ENCODE measurements at places on chromosomes 7 and 10. TPM values are rescaled to one million over a fixed set of nuclear protein-coding genes. Genes with fewer than 3 reads are reported as not detected.

- no peak for DNase-seq
Observed at GRCh38 chr10:102608487-102608886, 35.8 kb upstream of the TRIM8 start.

DNA sequence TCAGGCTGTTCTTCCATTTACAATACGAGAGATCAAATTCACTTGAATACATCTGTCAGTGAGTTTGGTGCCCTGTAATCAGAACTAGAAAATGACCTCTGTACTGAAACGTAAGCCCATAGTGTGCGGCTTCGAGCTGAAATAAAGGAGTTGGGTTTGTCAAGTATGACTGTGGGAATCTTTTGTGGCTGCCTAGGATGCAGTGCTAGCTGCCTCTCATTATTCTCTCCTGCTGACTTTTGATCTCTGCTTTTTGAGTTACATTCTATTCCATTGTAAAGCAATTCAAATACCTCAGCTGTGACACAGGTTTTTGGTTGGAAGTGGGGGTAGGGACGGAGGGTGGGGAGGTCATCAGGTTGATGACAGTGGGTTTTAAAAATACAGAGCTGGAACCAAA, 40.4 kb downstream of the ICA1 start:
- no peak for DNase-seq

DNA sequence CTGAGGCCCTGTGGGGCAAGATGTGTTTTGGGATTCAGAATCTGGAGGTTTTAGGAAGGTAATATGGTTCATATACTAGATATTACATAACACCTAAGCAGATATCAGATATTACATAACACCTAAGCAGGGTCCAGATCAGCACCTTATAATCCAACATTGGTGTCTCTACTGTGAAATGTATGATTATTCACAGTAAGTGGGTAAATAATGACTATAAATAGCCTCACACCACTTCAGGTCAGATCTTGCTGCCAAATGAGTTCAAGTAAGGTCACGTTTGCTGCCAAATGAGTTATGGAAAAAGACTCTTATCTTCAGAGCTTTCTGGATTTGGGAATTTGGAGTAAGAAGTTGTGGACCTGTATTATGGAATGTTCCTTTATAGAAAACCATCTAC, 14.6 kb downstream of the ADRB1 start:
- no peak for DNase-seq

- DNase-seq = no peak
Observed at GRCh38 chr7:158461824-158462223, 125.8 kb downstream of the PTPRN2 start.

DNA sequence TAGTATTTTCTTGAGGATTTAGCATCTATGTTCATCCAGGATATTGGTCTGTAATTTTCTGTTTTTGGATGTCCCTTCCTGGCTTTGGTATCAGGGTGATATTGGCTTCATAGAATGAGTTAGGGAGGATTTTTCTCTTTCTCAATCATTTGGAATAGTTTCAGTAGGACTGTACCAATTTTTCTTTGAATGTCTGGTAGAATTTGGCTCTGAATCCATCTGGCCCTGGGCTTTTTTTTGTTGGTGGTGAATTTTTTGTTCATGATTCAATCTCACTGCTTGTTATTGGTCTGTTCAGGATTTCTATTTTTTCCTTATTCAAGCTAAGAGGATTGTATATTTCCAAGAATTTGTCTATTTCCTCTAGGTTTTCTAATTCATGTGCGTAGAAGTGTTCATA, 192.7 kb downstream of the KIF20B start:
- DNase-seq = no peak

DNA sequence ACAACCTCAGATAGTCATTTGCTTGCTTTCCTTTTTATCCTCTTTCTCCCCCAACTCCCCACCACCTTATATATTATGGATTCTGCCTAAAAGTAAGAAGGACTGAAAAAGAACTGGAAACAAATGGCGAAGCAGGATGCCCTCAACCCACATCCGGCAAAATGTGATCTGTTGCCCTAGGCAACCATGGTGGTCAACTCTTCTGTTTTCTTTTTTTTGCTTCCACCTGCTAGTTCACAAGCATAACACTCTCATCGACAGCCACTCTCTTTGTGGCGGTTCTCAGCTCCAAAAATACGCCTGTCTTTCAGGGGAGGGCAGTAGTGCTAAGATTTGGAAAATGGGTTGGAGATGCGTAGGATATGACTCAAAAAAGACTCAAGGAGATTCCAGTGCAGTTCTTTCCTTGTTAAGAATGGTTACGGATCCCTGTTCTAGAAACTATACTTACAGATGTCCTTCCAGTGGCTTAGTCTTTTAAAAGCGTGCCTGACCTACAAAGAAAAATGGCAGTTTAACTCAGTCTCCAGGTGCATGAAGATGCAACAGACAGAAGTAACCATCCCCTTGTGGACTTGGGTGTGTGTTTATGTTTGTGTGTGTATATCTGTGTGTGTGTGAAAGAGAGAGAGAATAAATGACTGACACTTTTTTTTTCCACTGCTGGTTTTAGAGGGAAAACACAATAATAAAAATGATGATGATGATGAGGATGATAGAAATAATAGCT, 10.7 kb downstream of the APBB1IP start:
- DNase-seq = no peak

DNA sequence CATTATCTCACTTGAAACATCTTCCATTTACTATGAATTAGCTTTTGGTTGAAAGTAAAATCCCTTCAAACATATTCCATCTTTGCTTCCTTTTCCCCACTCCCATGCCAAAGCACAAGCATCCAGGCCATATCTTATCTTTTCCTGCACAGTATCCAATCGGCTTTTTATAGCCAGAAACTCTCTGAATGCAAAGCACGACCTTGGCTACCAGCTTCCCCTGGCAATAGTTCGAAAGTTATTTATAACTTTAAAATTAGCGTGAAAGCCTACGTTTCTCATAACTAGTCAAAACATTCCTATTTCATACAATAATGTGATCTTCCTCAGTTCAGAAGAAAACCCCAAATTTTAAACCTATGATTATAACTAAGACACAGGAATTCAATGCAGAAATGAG, 440 bp downstream of the CTNNA3 start:
- no peak for DNase-seq

DNA sequence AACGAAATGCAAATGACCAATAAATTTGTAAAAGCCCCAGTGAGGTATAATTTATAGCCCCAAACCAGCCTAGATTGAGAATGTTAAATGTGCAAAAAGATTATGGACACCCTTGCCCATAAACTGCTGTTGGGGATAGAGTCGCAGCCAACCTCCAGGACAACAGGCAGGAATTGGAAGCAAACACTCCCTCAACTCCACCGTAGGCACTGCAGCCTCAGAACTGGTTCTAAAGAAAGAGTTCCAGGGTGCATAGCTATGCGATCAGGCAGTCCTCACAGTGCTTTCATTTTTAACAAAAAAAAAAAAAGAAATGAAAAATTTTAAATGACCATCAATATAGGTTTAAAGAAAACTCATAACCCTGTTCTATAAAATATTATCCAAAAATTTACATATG, 86.2 kb downstream of the CXCL12 start:
- no peak for DNase-seq

DNA sequence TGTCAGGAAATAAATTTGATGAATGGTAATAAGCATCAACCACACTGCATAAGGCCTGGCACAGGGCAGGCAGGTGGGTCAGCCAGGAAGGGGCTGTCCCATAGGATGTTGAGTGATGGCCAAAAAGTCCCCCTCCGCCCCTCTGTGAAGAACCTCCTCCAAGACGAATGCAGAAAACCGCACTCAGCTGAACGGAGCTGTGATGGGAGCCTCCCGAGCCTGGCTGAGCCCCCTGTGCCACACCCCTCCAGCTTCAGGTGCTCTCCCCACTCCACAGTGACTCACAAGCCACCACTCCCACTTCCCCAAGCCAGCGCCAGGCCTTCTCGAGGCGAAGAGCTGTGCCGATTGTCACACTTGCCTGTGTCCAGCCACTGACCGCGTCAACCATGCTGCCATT, 184.2 kb downstream of the MAD1L1 start:
- no peak for DNase-seq

DNA sequence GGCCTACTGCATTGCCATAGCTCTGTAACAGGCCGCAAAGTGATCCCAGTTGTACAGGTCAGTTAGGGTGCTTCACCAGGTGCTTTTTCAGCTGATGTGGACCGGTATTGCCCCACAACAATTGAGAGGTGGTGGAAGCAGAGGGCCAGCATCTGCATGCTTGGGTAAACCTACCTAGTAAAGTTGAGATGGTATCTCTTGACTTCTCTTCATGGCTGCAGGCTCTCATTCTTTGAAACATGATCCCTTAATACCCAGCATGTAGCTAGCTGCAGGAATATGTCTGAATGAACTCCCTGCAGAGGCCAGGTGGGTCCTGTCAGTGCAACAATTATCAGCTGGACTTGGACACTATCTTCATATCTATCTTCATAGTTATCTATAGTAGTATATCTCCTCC, 60.7 kb upstream of the CCDC6 start:
- no peak for DNase-seq

- DNase-seq = no peak
Observed at GRCh38 chr7:131355917-131356777, 28.5 kb downstream of the MKLN1 start.

- DNase-seq = no peak
Observed at GRCh38 chr7:149020483-149020882, 7.8 kb downstream of the PDIA4 start.

DNA sequence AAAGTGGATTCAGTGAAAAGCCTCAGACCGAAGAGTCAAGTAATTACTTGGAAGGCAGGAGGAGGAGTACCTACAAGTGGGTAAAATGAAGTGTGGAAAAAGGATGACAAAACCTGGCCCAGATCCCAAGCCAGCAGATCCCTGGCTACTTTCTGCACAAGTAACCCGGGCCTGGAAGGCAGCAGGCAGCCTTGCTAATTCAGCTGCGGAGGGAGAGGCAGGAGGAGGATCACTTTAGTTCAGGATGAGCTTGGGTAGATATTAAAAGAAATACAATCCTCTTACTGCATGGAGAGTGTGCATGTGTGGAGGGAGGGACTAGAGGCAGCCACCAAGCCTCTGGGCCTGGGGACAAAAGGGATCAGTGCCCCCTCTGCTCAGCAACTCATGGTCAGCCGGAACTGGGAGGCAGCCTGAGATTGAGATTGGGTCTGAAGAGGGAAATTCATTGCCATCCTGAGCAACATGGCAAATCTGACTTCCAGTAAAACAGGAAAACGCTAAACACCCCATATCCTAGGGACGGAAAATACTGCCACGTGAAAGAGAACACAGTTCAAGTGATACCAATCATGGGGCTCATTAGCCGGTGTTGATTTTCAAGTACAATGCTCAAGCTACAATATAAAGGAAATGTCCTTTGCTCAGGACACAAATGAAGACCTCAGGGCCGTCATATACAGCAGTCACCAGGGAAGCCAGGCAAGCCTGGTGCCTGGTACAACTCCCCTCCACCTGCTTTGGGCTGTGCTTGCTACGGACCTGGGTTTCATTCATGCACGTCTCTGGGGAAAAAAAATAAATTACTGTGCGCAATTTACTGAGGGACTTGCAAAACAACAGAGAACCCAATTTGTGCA, 1.3 kb downstream of the AMPH start:
- DNase-seq = peak; percentile 21

- DNase-seq = no peak
Observed at GRCh38 chr7:41695661-41696322, 7.1 kb downstream of the INHBA start.

DNA sequence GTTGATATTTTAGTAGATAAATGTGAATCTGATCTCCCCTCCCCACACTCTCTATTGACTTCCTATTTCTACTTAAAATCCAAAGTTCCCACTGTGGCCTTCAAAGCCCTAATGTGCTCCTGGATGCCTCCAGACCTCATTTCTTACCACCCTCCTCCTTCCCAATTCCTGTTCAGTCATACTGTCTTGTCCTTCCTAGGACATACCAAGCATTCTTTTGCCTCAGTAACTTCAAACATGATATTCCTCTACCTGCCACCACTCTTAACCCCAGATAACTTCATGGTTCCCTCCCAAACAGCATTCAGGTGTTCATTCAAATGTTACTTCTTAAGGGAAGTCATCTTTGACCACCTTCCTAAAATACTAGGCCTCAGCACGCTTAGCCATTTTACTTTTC, 34.2 kb upstream of the FAM221A start:
- no peak for DNase-seq

DNA sequence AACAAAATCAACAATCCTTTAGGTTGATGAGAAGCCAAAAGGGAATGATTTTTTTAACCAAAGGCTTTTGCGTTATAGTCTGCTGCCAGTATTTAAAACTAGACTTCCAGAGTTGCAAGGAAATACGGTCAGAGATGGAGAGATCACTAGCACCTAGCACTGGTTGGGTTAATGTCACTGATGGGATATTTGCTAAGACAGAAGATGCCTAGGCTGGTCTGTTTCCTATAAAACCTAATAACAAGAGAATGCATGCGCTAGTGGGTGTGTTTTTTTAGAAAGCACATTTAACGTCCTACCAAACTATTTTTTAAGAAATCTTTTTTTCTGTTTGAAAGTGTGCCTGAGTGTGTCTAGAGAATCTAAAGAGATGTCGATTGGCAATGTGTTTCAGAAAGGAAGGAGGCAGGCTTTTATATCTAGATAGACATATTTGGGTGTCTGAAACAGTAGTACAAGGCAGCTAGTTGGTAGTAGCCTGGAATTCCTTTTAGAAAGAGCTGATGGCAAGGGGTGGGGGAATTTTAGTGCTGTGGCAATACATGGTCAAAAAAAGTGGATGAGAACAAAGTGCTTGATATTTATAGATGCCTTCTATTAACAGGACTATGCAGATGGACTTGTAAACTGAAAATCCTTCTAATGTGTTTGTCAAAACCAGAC, 863 bp downstream of the CALD1 start:
- DNase-seq = no peak

- no peak for DNase-seq
Observed at GRCh38 chr7:2566890-2567678, 8.3 kb downstream of the IQCE start.

DNA sequence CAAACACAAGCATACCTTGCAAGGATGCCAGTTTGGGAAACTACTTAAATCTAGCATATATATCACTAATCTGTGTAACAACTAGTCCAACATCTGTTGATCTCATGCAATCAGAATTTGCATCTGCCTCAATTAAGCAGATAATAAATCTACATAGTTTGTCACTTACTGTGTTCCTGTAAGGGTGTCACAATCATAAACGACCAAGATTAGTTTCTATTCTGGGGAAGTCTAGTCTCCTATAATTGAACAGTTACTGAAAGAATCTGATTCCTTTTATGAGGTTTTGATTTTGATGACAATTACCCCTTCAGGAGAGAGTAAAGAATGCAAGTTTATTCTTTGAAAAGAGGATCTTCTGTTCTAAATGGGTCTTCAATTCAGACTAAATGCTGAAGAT, 85.5 kb upstream of the LRRN3 start:
- no peak for DNase-seq

- DNase-seq = no peak
Observed at GRCh38 chr7:100577507-100577906, 3.8 kb upstream of the SAP25 start.

The UCN3 gene
- polyA plus RNA-seq = 1.9 TPM

The INSYN2A gene
- 7.6 TPM for polyA plus RNA-seq

The FGL2 gene
- 46.2 TPM for polyA plus RNA-seq

The AKR1D1 gene
- 0.32 TPM for polyA plus RNA-seq

The GHITM gene
- polyA plus RNA-seq = 199 TPM

The AGR2 gene
- polyA plus RNA-seq = 62.0 TPM

Measured in left renal cortex interstitium (tissue), 4 donors.